Activated CD8-positive, alpha-beta memory T cell treated with anti-CD3 and anti-CD28 coated beads for 1 hour (primary cell): ENCODE measurements at places on chromosomes 4 and X.

DNA sequence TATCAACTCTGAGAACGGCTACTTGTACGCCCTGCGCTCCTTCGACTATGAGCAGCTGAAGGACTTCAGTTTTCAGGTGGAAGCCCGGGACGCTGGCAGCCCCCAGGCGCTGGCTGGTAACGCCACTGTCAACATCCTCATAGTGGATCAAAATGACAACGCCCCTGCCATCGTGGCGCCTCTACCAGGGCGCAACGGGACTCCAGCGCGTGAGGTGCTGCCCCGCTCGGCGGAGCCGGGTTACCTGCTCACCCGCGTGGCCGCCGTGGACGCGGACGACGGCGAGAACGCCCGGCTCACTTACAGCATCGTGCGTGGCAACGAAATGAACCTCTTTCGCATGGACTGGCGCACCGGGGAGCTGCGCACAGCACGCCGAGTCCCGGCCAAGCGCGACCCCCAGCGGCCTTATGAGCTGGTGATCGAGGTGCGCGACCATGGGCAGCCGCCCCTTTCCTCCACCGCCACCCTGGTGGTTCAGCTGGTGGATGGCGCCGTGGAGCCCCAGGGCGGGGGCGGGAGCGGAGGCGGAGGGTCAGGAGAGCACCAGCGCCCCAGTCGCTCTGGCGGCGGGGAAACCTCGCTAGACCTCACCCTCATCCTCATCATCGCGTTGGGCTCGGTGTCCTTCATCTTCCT is 2.7 kb downstream of the PCDH10 start:
- no peak for DNase-seq

DNA sequence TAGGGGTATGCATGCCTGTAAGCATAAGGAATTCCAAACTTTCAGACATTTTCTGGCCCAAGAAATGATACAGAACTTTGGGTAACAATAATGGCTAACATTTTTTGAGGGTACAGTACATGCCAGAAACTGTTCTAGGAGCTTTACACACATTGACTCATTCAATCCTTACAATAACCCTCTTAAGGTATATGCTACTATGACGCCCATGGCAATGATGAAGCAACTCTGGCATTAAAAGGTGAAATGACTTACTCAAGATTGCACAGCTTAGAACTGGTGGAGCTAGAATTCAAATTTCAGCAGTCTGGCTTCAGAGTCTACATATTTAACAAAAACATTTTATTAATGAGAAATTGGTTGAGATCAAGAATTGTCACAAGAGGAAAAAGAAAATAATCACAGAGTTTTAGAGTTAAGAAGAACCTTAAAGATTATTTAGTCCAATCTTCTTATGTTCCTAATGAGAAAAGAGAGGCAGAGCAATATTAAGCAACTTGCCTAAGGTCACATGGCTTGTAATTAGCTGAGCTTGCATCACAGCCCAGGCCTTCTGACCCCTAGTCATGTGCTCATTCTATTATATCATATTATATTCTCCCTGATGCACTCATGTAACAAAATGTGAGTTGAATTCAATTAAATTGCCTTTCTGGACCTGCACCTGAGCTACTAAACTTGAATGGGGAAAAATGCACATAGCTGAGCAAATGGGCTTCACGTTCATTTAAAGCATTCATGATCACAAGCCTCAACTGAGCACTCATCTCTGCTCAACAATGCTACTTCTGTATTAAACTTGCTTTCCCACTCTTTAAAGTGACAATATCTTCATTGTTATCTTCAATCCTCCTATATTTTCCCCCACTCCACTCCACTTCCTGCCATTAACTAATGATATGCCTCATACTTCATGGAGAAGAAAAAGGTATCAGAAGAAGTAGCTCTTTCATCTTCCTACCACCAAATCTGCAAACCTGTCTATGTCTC is 73.2 kb downstream of the ENOX2 start:
- DNase-seq = no peak

GRCh38 chrX:101357166-101357795 is 8.7 kb upstream of the TIMM8A start:
- DNase-seq = no peak

- DNase-seq = no peak
Measured at GRCh38 chr4:5630762-5631161, 77.6 kb downstream of the EVC2 start.

GRCh38 chr4:147590249-147590920 is 26.8 kb upstream of the TMEM184C start:
- peak; percentile 7 for DNase-seq

DNA sequence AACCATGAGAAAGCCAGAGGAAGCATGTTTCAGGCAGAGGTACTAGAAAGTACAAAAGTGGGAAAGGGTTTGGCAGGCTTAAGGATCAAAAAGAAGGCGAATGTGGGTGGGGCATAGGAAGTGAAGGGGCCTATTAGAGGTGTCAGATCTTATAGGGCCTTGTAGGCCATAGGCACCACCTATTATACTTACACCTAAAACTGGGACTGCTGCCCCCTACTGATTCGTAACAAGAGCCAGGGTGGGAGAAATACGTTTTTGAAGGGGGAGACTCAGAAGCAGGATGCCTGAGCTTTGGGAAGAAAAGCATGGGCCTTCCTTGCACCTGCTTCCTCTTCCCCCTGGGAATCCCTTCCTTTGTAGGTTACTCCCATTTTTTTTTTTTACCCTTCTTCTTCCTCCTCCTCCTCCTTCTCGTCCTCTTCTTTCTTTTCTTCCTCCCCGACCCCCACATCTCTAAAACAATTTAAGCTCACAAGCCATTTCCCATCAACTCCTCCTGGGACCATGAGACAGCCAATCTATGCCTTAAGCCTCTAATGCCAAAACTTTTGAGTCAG is 40.7 kb upstream of the GPC3 start:
- no peak for DNase-seq

DNA sequence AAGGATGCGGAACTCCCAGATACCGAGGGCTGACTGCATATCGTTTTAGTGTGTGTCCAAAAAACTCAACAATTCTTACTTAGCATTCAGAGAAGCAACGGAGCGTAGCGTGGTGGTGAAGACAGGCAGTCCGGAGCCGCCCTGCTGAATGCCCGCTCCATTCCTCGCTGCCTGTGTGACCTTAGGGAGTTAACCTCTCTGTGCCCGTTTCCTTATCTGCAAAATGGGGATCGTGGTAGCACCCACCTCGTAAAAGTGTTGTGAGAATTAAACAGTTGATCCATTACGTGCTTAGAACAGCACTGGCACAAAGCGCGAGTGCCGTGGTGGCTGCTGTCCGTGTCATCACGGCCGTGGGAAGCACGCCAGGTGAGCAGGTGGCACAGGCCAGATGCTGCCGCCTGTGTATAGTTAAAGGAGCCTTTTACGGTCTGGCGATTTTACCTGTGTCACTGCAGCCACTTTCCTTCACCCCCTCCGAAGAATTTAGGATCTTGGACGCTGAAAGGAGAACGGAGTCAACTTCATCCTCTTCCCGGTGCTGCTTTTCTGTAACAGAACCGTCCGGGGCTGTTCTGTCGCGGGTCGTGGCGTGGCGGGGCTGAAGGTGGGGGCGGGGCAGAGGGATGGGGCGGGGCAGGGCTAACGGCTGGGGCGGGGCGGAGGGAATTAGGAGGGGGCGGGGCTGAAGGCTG is 885 bp downstream of the CCDC110 start:
- DNase-seq = no peak

GRCh38 chrX:17563515-17563914 is 173.8 kb upstream of the SCML1 start:
- no peak for DNase-seq

DNA sequence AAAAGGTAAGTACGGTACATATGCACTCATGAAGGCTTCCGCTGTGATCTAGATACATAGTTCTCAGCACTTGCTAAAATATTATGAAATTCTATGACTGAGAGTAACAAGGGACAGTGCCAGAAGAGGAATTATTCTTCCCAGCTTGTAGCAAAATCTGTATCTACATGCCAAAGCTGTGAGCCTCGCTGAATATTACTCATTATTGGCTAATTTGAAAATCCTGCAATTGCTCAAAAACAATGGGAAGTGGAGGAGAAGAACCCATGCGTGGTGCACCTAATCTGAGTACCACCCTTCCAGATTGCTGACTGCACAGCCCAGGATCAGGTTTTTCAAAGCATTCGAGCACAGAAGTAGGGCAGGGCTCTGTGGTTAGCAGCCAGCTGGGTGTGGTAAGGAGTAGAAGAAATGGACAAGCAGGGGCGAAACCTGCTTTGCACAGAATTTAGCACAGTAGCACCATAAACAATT is 17.4 kb upstream of the PDCL2 start:
- DNase-seq = no peak

DNA sequence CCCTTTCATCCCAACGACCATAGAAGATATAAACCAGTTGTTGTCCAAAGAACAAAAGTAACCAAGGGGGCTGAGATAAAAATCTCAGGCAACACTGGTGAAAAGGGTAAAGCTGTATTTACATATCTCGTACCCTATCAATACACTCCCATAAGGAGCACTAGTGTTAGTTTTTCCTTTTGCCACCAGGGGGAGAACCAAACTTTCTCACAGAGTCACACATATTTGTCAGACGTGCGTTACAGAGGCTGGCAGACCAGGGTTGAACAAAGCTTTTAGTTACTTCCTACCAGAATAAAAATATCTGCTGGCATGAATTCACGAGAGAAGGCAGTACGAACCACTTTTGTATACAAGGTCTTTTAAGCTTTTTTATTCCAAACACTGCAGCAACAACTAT is 88.3 kb downstream of the AMELX start:
- DNase-seq = no peak

DNA sequence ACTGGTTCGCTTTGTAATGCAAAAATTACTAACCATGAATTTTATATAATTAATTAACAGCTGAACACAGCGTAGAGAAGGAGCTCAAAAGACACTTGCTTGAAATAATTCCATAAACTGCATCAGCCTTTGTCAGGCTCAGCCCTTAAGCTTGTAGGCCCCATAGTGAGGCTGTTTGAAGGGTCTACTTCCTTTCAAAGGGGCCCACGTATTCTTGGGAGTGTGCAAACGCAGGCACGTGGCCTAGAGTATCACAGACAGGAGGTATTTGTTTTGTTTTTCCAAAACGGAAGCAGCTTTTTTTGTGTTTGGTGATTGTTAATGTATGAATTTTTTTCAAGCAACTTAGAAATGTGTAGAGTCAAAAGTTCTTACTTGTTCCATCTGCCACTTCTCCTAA is 25.6 kb upstream of the EGF start:
- DNase-seq = no peak
